ENCODE measurements at places on chromosomes 1 and 21.

- DNase-seq: no peak
Measured at GRCh38 chr1:108972951-108973350, 9.7 kb upstream of the CLCC1 start.

GRCh38 chr1:209609791-209610630 lies 26.5 kb downstream of the CAMK1G start:
- DNase-seq: no peak

GRCh38 chr1:77742011-77742555 lies 17.6 kb downstream of the USP33 start:
- DNase-seq: no peak

DNA sequence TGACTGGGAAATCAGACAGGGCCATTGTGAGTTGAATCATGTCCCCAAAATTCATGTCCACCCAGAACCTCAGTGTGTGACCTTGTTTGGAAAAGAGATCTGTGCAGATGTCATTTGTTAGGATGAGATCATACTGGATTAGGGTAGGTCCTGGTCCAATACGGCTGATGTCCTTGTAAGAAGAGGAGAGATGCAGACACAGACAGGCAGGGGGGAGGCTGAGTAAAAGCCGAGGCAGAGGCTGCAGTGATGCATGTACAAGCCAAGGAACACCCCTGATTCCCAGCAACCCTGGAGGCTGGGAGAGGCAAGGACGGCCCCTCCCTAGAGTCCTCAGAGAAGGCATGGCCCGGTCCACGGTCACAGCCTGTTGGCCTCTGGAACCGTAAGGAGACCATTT lies 15.9 kb upstream of the NPPB start:
- no peak for DNase-seq

DNA sequence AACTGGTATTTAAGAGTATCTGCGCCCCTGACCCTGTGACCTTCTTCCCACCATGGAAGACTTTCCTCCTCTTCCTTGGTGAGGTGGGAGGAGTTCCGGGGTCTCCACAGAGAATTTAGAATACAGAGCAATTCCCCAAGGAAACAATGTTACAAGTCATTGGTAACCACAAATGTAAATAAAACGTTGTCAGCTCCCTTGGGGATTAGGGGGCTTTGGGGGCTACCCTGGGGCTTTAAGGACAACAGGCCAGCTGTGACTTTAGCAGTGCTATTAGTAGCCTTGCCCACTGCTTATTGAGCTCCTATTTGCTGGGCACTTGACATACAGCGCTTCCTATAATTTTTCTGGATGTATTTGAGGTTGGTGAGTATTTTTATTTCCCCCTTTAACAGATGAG lies 69.0 kb downstream of the IGSF21 start:
- no peak for DNase-seq

DNA sequence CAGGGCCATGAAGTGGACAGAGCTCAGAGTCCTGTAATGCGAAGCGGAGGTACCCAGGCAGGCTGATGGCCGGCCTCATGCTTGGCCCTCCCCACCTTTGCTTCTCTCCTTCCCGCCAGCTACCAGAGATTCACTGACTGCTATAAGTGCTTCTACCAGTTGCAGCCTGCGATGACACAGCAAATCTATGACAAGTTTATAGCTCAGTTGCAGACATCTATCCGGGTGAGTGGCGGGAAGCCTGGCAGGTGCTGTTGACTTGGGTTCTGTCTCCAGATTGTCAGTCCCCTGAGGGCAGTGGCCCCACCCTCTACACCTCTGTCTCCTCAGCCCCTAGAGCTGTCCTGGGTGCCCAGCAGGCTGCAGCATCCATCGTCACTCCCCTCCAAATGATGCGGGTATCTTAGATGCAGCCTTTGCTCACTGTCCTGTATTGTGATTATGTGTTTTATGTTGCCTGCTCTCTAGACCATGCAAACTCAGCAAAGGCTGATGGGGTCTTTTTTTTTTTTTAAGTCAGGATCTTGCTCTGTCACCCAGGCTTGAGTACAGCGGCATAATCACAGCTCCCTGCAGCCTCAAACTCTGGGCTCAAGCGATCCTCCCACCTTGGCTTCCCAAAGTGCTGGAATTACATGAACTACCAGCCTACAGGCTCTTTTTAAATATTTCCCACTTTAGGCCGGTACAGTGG lies 9.6 kb upstream of the BGLAP start:
- DNase-seq: no peak

DNA sequence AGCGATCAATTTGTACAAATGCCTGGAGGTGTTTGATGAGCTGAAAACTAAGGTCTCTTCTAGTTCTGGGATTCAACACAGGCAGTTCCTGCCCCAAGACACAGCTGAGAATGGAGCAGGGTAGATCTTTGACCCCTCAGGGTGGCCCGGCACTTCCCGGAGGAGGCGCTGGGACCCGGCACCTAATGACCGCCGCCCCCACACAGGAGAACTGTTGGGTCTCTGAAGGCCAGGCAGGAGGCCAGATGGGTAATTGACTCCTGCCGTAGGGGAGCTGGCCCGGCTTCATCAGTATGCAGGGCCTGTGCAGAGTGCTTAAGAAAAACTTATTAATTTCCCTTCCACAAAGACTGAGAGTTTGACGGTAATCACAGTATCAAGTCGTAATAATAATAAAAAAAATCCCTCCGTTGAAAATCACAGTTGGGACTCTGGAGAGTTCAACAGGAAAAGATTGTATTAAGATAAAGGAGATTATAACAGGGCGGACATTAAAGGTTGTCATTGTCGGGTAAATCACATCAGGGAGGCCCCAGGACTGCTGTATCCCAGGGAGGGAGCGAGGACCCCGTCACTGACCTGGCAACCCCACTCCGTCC lies 51.7 kb downstream of the UBIAD1 start:
- no peak for DNase-seq

- no peak for DNase-seq
Measured at GRCh38 chr21:22961258-22961657, 1963.0 kb downstream of the NCAM2 start.

DNA sequence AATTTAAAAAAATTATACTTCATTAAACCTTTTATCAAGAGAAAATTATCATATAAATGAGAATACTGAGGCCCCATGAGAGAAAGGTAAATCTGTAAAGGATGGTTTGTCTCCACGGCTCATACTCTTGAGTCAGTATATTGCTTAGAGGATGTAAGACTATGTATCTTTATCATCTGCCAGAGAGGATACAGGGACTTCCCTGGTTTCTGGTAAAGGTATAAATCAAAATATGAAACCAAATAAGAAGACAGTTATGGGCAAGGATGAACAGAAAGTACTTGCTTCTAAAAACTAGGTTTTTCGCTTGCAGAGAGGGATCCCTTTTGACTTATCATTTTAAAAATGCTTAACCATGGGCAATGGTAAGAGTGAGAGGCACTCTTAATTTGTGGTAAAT lies 112.4 kb downstream of the POU2F1 start:
- DNase-seq: no peak

GRCh38 chr1:160075836-160076235 lies 5.5 kb upstream of the KCNJ9 start:
- no peak for DNase-seq

- DNase-seq: no peak
Measured at GRCh38 chr1:147567594-147568381, 26.5 kb downstream of the BCL9 start.
